ENCODE measurements at places on chromosomes 1 and 21.

DNA sequence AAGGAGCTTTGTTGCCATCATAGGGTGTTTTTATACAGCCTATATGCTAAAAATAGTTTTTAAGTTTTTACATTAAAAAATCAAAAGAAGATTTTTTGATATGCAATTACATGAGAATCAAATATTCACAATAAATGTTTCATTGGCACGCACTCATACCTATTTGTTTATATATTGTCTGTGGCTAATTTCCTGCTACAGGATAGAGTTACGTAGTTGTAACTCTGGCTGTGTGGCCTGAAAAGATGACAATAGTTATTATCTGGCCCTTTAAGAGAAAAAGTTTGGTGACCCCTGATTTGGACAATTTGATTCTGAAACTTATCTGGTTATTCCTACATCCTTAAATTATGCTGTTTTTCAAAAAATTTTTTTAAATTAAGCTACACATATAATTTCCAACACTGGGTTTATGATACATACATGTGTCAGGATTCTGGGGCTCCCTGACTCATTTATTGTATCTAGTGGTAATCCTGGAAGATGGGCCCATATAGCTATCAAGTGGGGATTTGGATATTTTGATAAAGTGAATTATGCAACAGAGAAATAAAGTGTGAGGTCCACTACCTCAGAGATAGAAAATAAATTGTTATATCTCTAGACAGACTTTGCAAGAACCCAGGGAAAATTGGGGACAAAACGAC lies 370.2 kb upstream of the LYPLAL1 start:
- DNase-seq: no peak

DNA sequence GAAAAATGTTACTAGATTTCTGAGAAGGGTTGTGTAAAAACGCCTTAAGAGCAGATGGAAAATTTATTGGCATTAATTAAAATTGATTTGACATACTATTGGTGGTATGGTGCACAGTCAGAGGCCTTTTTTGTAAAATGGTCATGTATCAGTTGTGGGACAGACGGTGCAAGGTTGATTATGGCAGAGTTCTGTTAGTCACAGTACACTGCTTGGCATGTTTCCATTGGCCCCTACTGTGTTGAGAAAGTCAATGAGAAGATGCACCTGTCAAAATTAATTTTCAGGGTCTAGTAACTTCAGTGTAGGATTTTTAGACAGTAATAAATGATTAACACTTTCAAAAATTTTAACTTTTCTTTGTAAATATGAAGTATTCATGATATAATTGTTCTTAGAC lies 4.4 kb downstream of the B3GALT2 start:
- no peak for DNase-seq

DNA sequence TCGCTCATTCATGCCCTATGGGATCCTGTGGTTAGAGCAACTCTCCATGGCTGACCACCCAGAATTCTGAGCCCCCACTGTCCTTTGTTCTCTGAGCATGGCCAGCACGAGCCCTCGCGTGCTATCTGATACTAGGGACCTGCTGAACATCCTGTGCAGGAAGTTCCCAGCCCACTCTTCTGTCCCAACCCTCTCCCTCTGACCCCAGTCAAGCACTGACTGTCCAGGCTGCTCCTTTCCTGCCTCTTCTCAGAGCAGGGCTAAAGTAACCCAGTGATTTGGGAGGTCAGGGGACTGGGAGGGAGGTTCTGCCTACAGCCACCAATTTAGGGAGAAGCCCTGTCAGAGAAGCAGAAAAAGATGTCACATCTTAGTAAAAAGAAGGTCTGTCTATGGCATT lies 21.2 kb downstream of the CYP4B1 start:
- DNase-seq: no peak

DNA sequence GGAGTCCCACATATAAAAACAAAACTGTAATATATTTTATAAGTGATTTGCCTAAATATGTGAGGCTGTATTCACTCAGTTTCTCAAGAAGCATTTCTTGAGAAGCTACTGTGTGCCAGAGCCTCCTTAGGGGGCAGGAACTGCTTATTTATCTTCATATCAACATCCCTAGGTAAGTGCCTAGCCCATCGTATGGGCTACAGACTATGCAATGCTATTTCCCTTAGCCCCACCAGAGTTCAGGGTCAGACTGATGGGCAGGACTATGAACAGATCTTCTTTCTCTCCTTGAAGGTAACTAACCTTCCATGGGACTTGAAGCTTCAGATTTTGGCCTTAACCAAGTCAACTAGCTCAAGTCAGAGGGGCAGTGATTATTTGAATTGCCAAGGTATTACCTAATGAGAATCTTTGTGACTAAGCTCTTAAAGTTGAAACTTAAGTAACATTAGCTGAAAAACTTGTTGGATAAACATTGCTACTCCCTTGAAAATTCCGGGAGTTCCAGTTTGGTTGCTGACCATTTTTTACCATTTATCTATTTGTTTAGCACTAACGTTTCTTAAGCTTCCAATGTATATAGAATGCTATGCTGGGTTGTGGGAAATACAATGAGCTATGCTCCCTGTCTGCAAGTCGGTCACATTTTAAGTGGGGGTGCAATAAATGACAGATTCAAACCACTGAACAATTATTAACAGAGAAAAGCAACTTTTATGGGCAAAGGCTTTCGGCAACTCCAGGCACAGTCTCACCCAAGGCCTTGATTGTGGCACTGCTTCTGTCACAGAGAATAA lies 85.2 kb downstream of the GPR88 start:
- no peak for DNase-seq

- no peak for DNase-seq
Measured at GRCh38 chr1:62142496-62142895, 52.2 kb upstream of the L1TD1 start.

DNA sequence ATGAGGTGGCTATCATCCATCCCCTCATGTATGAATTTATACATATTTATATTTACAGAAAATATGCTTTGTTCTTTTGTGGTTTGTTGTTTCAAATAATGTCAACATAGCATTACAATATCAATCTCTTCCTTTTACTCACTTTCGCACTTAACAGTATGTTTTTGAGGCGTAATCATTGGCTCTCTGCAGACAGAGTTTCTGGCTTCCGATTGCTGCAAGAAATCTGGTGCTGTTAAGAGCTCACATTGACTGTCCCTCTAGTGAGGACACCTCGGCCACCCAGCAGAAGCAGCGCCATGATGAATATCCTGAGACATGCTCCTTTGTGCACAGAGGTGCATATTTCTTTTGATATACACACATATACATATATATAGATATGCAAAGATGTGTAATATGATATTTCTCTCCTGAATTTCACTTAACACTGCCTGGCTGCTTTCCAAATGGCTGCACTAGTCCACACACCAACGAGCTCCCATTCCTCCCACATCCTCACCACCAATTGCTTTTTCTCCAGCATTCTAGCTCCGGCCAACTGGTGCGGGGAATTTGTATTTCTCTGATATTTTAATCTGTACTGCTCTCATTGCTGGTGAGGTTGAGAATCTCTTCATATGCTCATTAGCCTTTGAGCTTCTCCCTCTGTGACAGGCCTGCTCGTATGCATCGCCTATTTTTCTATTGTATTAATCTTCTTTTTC lies 248.4 kb downstream of the SIPA1L2 start:
- peak; percentile 76 for DNase-seq

DNA sequence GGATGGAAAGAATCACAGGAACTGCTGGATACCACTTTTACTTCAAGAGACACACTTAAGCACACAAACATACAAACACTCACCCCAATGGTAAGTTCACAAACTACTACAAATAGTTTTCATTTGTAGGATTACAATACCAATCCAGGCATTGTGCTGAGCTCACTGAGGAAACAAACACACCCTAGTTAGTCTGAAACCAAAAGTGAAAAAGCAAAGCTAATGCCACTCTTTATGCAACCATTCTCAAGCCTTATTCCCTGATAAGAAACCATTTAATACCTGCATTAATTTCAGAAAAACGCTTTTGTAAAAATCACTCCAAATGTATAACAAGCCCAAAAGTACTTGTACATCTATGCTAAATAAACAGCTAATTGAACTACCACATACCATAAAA lies 38.3 kb downstream of the RNF115 start:
- no peak for DNase-seq

- DNase-seq: no peak
Measured at GRCh38 chr1:116856312-116856711, 53.4 kb upstream of the PTGFRN start.

DNA sequence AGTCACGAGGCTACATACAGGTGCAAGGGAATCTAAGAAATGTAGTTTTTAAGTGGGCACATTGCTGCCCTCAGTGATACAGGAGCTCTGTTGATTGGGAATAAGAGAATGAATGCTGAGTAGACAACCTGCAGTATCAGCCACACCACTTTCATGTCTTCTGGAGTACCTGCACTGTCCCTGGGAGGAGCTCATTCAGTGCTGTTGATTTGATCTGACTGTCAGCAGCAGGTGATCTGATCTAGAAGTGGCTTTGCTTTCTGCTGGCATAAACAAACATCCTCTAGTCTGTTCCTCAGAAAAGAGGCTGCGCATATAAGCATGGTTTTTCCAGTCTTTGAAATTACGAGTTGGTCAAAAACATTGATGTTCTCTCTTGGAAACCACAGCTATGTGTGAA lies 35.5 kb upstream of the LRRC52 start:
- DNase-seq: peak; percentile 8

DNA sequence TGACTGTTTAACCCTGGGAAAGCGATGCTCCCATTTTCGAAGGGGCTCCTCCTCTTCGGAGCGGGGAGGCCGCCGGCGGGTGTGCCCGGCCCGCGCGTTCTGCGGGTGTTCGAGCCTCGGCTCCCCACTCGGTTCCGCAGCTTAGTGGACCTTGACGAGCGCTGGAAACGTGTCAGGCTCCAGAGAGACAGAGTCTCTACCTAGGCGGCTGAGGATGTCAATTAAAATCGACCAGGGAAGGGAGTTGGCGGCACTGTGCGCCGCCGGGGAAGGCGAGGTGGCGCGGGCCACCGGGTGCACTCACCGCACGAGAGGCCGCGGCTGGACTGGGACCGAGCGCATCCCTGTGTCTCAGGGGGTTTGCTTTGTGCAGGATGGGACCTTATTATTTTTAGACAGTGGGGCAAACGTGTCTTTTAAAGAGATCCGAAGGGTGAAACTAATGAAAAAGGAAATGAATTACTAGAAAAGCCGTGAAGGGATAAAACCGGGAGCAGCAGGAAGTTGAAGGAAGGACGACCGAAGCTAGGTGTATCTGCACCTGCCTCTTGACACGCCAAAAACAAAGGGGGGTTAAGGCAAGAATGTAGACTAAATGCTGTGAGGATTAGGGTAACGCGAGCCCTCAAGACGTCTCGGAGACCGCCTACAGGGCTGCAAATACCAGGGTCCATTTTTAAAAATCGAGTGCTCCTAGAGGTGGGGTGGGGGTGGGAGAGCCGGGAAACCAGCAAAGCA lies 5.6 kb downstream of the LHX4 start:
- no peak for DNase-seq

- peak; percentile 83 for DNase-seq
Measured at GRCh38 chr1:87329051-87329525, 408 bp downstream of the LMO4 start.

GRCh38 chr1:39159224-39160036 lies 45.1 kb upstream of the MACF1 start:
- no peak for DNase-seq

DNA sequence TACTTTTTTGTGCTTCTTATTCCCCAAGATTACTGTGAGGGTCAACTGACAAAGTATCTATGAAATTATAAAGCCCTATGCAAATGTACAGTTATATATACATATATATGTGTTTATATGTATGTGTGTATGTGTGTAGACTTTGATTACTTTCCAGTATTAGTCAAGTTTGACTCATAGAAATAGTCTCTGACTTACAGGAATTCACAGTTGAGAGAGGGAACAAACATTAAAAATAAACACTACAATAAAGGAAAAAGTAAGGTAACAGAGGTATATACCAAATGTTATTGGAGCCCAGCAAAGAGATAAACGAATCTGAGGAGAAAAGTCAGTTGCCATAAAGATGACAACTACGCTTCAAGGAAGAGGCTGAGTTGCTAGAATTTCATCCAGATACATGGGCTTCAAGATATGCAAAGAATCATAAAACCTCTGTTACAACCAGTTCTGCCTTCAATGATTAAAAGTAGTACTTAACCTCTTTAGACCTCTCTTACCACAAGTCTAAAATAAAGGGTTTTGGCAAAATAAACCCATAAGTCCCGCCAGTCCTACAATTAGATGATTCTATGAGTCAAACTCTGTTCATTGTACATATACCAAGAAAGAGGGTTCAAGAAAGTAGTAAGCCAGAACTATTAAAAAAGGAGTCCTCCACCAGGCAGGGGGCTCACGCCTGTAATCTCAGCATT lies 7.2 kb downstream of the IFT25 start:
- DNase-seq: no peak

DNA sequence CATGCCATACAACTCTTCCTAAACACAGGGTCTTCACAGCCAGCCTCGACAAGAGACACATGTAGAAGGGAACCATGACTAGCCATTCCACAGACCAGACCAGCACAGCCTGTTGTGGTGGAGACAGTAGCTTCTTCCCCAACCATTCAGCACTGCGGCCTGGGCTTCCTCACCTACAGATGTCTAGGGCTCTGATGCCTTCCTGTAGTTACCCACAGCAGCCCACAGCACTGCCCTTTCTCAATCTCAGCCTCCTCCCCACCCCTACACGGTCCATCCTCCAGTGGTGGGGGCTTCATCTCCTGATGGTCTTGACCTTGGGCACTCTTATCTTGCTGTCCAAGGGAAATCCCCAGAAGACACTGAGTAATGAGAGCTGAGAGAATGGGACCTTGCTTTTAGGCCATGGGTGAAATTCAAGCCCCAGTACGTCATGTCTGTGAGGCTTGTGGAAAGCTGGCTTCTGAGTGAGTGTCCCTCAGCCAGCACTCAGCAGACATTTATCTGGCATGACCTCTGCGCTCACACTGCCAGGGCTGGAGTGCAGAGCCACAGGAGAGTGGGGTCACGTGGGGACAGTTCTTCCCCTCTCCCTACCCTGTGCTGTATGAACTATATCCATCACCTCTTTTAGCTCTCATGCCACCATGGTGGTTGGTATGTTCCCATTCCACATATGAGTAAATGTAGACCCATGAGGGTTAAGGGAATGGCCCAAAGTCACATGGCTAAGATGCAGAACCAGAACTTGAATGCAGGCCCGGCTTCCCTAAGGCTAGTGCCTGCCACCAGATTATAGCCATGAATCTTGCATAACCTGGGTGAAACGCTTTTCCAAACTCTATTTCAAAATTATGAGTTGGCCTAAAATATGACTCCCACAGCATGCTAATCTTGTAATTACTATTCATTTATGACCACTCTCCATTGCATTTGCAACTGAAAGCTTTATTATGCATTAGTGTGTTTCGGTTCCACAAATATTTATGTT lies 104.7 kb downstream of the HIVEP3 start:
- DNase-seq: no peak

DNA sequence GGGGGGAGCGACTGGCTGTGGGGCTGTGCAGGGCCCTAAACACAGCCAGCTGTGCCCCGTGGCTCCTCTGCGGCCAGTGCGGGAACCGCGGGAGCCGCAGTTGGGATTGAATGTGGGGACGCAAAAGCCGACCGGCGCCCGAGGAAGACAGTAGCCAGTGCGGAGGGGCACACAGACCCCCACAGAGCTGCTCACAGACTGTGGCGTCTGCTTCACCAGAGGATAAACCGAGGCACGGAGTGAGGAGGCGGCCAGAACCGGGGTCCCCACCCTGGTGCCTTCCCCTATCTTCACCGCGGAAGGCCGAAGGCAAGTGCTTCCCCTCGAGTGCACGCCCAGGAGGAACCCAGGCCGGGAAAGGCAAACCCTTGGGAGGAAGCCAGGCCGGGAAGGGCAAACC lies 8.7 kb upstream of the TMEM52 start:
- no peak for DNase-seq

All from NCI-H526 (cell line).